Transverse colon (tissue), 4 donors: ENCODE measurements at places on chromosomes 16 and 17. TPM values are rescaled to one million over a fixed set of nuclear protein-coding genes. Genes with fewer than 3 reads are reported as not detected.
A peak's percentile ranks its signal among the peaks of the same experiment; 100 is the strongest.

DNA sequence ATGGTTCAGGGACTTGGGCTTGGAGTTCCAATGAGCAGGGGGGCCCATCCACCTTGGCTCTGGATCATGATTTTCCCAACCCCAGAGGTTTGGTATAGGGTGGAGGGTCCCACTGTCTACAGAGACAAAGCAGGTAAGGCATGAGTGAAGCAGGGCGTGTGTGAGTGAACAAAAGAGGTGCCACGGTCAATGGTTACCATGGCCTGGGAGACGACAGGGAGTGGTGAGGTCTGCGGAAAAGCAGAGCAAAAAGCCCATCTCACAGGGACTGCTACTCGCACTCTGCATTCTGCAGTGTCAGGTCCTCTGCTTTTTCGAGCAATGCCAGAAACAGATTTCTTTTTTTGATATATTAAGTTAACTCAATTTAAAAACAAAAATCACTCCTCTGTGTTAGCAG is 24.6 kb downstream of the MYH11 start:
- H3K27ac ChIP-seq, result peak overlapping the region; percentile 90
- H3K4me3 ChIP-seq, result no peak overlapping the region
- DNase-seq, result no peak
- no peaks in the 10 kb centered on the region for H3K36me3 ChIP-seq
- H3K4me1 ChIP-seq, result peaks cover 5% of the 10 kb centered on the region

DNA sequence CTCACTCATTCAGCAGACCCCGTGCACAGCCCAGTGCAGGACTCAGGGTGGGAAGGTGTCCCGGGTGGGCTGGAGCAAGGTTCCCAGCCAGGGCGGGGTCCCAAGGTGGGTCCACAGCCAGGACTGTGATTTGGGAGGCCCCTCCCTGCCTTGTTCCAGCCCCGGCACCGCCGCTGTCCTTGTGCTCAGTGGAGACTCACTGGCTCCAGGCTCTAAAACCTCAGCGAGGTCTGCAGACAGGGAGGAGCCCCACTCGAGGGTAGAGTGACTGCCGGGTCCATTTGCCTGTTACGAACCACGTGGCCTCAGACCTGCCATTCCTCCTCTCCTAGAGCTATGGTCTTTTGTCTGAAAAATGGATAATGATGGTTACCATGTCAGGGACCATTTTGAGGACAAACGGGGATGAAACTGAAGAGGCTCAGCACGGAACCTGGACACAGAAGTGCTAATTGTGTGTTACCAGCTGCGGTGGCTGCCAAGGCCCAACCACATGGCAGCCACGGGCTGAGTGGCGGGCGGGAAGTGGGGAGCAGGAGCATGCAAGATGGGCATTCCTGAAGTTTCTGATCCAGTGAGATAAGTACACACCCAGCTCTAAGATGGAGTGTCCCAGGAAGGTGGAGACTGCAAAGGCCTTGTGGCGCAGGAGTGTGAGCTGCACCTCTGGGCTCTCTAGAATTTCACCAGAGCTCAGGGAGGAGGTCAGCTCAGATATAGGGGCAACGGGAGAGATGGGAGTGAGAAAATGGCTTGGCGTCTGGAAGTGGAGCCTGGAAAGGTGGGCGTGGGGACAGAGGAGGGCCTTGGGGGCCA is 317.6 kb downstream of the SEC14L1 start:
- peak overlapping the region; percentile 96 for H3K27ac ChIP-seq
- H3K36me3 ChIP-seq, result no peaks in the 10 kb centered on the region
- no peak overlapping the region for H3K4me3 ChIP-seq
- no peaks in the 10 kb centered on the region for H3K27me3 ChIP-seq

- H3K4me1 ChIP-seq, result no peaks in the 10 kb centered on the region
- DNase-seq, result no peak
- no peak overlapping the region for H3K27ac ChIP-seq
- H3K36me3 ChIP-seq, result no peaks in the 10 kb centered on the region
Measured at GRCh38 chr16:88349903-88350900, 32.6 kb upstream of the ZNF469 start.

KRTAP4-3 gene
- total RNA-seq, result not detected

DNA sequence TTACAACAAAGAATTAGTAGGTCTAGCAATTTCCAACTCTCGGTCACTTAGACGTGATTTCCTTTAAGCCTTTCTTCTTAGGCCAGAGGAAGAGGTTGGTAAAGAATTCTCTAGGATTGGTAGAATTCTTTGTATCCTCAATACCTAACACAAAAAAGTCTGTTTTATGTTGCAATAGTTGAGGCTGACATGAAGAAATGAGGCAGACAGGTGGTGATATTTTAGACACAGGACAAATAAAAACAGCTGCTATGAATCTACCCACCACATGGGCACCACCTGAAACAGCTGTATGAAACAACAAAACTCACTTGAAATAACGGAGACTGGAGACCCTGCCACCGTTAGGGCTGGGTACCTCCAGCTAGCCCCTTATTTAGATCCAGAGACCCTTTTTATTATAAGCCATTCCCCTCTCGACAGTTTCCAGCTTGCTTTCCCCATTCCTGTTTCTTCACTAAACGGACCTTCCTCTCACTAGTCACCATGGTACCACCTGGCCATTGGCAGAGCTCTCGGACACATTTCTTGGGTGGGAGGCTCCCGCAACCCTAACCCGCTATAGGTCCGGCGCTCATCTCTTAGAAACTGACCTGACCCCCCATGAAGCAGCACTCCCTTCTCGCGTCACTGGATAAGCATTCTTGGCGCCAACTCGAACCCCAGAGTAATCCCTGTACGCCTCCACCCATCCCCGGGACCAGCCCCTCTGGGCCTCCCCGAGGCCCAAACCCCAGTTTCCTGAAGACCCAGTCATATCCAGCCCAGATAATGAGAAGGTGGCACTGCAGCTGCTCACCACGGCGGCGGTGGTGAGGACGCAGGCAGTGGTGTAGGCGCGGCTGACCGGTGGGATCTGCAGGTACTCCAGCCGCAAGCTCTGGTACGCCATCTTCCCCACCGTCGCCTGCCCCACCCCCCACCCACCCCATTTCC is at the start of gene DERL2:
Gene DERL2, minus strand, starts transcription at position 909 of the 936 bp plus-strand sequence. Its CDS starts 17 bp downstream, at position 892.
- DNase-seq, result no peak
- no peaks in the 10 kb centered on the region for H3K27me3 ChIP-seq
- H3K4me1 ChIP-seq, result peaks cover 30% of the 10 kb centered on the region
- H3K36me3 ChIP-seq, result no peaks in the 10 kb centered on the region

DNA sequence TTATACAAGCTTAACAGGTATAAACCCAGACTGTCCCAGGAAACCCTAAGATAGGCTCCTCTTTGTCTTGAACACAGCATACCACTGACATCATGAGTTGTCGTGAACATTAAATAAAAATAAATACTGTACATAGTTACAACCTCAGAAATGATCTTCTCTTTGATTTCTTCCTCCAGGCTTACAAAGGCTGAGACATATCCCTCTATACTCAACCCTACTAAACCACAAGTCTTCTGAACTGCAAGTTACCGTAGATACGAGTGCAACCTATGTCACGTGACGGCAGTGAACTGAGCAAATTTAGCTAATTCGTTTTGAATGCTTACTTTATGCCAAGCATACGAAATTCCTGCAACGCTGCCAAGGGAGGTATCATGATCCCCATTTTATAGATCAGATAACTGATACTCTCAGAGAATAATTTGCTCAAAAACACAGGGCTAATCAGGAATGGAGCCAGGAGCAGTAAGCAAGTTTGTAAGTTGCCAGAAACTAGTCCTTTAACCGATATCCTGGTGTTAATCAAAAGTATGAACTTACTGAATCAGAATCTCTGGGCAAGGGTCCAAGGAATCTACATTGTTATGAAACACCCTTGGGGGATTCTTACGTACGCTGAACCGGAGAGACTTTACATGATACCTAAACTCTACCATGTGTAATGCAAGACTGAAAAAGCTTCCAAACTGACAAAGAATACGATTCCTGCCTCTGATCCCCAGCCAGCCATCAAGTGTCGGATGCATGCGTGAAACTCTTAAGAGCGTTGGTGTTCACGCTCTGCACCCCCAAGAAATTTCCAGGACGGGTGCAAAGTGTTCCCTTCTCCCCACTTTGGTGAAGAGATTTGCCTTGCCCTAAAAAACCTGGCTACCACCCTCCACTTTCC is 106.2 kb downstream of the XYLT1 start:
- no peak overlapping the region for H3K4me3 ChIP-seq
- H3K27me3 ChIP-seq, result no peaks in the 10 kb centered on the region

DNA sequence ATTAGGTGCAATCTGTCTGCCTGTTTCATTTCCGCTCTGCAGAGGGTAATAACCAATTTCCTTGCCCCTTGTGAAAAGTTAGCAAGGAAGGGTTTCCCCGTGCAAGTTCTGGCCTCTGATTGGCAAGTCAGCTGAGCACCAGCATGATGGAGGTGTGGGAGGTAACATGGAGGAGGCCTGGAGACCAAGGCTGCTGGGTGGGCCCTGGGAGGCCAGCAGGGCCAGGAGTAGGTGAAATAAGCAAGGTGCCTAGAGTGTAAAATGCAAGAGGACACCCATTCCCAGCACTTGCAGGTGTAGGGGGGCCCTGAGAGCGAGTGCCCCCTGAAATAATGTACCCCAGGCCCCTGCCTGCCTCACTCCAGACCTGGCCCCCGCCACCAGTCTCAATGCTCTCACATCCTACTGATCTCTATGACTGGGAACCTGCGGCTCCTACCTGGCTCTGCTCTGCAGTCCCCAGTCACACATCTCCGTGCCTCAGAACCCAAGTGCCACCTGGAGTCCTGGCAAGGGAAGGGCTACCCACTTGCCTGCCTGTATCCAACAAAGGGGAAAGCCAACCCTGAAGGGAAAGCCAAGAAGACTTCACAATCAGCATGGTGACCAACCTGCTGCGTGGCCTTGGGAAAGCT is 116.2 kb downstream of the C16orf78 start:
- H3K4me3 ChIP-seq, result no peak overlapping the region
- peak; percentile 7 for DNase-seq
- no peaks in the 10 kb centered on the region for H3K4me1 ChIP-seq
- no peaks in the 10 kb centered on the region for H3K27me3 ChIP-seq
- H3K36me3 ChIP-seq, result no peaks in the 10 kb centered on the region
